ENCODE measurements at places on chromosomes 11 and 22.
A peak's percentile ranks its signal among the peaks of the same experiment; 100 is the strongest.

DNA sequence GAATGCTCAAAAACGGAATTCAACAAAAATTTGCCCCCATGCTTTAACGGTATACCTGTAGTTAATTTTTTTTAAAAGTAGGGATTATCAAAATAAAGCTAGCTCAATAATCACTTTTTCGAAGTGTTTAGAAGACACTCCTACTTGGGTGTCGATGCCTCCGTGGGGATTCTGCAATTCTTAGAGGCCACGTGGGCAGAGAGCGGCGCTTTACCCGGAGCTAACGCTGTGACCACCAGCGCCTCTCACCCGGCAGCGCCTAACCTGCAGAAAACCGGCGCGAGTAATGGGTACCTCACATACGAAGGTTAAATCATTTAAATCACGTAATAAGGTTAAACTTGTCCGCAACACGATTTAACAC is 583 bp downstream of the TAF1D start:
- peak; percentile 87 for DNase-seq

DNA sequence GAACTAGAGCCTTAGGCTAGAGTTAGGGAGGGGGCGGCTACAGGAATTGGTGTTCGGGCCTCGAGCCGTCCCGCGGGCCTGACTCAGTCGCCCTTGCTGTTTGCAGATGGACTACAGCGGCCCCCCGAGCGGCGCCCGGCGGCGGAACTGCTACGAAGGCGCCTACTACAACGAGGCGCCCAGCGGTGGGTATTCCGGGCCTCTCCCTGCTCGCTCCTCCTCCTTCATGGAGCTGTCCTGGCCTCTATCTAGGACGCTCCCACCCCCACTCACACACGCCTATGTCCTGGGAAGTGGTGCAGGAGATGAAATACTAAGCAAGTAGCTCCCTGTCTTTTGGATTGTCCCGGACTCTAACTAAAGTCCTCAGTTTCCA is 1.4 kb downstream of the MYOD1 start:
- DNase-seq: peak; percentile 14

DNA sequence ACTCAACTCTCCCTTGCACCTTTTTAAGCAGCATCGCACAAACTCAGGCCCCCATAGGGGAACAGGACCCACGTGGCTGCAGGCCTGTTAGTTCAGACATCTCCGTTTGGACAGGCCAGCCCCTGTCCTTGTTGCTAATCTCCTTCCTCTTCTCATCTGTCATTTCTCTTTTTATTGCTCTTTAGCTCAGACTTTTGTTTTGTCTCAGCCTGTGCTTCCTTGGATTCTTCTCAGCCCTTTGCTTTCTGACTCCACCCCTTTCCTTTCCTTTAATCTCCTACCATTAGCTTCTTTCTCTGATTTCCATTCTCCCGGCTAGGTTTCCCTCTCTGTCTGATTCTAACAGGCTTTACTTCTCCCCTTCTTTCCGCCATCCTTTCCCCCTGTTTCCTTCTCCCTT is 68.7 kb downstream of the SCN3B start:
- DNase-seq: no peak

- no peak for DNase-seq
Observed at GRCh38 chr11:101129203-101129943, at the start of gene PGR. Gene PGR (minus strand): TSS chr11:101129813. CDS start chr11:101129070, 743 bp downstream.

DNA sequence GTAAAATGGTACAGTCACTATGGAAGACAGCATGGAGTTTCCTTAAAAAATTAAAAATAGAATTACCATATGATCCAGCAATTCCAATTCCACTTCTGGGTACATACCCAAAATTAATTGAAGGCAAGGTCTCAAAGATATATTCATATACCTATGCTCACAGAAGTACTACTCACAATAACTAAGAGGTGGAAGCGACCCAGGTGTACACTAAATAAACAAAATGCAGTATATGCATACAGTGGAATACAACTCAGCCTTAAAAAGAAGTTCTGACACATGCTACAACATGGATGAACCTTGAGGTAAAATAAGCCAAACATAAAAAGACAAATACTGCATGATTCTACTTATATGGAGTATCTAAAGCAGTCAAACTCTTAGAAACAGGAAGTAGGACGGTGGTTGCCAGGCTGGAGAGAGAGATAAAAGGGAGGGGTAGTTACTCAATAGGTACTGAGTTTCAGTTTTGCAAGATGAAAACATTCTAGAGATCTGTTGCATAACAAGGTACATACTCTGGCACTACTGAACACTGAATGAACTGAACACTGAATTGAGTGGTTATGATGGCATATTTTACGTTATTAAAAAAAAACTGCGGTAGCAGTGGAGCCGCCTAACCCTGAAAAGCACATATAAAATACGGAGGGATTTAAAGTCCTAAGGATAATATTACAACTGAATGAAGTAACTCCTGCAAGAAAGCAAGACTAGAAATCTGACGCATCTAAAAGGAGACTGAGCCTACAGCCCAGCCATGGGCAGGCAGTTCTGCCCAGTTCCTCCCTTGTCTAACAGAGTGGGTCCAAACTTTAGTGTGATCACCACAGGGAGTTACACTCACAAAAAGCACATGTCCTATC is 12.8 kb downstream of the DGCR2 start:
- no peak for DNase-seq

DNA sequence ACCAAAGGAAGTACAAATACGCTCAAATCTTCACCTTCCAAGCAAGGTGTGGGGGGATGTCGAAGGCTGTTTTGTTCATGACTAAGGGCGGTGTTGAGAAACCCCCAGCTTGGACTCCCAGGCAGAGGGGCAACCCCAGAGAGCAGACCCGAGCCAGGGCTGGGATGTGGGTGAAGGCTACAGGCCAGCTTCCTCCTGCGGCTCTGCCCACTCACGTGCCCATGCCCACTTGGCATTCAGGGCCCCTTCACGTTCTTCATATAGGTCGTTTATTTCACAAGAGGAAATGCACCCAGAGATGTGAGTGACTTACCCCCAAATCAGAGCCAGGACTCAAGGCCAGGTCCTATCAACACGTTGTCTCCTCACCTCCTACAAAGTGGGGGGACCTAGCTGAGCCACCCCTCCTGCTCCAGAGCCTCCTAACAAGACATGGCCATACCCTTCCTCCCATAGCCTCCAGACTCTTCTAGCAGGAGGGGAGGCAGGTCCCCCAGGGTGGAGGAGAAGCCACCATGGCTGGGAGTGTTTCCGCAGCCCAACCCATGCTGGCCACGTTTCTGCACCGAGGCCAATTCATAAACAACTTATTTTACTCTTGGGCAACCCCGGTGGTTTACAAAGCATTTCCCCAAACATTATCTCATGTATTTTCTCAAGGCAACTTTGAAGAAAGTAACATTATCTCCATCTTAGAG is 22.0 kb downstream of the TMEM184B start:
- no peak for DNase-seq

DNA sequence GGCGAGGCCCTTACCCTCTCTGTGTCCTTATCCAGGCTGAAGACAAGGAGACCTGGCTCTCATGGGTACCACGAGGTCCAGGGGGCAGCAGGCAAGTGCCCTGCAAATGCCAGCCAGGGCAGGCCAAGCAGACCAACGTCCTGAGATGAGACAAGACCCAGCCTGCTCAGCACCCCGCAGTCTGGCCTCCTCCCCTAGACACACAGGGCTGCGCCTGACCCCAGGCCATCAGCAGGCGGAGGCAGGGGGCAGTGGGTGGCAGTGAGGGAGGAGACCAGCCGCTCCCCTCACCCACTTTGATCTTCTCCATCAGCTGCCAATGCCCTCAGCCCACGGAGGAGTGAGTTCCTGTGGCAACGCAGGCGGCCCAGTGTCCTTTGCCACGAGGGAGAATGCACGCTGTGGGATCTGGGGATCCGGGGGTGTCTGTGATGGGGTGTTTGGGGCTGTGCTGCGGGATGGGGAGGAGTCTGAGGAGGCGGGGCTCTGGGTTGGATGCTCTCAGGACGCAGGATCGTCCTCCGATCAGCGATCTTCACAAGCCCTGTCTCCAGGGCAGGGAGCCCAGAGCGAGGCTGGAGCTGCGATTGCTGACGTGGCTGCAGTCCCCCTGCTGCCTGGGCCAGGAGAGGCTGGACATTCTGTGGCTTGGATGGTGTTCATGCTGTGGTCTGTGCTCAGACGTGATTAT is 30.5 kb upstream of the PPARA start:
- no peak for DNase-seq

GRCh38 chr11:117823946-117824420 is 561 bp downstream of the FXYD2 start:
- no peak for DNase-seq

GRCh38 chr11:117915672-117916235 is 13.4 kb downstream of the TMPRSS13 start:
- DNase-seq: no peak

DNA sequence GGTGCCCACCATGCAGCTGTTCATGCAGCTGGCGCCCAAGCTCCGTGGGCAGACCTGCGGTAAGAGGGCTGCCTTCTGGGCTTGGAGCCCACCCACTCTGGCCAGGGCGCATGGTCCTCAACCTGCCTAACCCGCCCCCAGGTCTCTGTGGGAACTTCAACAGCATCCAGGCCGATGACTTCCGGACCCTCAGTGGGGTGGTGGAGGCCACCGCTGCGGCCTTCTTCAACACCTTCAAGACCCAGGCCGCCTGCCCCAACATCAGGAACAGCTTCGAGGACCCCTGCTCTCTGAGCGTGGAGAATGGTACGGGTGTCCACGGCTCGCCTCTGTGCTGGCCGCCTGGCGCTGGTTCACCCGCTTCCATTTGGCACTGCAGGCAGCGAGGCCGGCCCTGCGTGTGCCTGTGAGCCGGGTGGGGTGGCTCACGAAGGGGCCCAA is 11.0 kb downstream of the MUC5AC start:
- no peak for DNase-seq

DNA sequence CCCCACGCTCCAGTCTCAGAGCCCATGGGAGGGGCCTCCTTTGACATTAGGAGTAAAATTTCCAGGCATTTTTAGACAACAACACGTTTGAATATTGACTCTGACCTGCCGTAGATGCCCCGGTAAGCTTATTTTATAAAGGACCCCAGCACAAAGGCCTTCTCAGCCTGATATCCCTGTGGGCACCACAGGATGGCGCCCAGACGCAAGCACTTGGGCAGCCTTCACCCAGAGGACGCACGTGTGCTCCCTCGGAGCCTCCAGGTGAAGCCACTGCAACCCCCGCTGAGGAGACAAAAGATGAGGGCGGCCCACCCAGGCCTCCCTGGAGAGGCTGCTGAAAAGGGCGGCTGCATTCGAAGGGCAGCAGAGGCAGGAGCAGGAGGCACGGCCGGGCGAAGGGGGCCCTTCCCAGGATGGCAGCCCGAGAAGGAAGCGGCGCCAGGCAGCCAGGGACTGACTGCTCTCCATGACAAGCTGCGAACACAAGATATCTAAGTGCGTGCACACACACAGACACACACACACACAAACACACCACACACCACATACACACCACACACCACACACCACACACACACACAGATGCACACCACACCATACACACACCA is 15.2 kb upstream of the TH start:
- DNase-seq: peak; percentile 79

- DNase-seq: no peak
Observed at GRCh38 chr11:134410766-134411165, 1.3 kb downstream of the B3GAT1 start.

DNA sequence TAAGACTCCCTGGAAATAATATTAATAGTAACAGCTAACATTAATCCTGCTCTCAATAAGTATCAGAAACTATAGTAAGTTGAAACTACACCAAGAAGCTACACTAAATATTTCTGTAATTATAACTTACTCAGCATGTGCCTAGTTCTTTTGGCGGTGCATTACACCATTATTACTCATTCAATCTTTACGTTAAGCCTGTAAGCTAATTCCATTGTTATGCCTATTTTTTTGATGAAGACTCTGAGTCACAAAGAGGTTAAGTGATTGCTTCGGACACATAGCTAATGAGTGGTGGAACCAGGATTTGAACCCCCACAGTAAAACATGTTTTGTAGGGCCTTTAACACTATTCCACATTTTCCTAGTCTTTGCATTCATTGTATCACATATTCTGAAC is 111.6 kb downstream of the RASSF10 start:
- no peak for DNase-seq

- no peak for DNase-seq
Observed at GRCh38 chr11:2716376-2717095, 16.7 kb upstream of the KCNQ1OT1 start.

GRCh38 chr11:75578977-75579376 is 16.9 kb downstream of the SERPINH1 start:
- no peak for DNase-seq

- no peak for DNase-seq
Observed at GRCh38 chr11:100777103-100777502, 90.0 kb downstream of the ARHGAP42 start.

- no peak for DNase-seq
Observed at GRCh38 chr22:47250995-47251765, 488.7 kb downstream of the TBC1D22A start.

DNA sequence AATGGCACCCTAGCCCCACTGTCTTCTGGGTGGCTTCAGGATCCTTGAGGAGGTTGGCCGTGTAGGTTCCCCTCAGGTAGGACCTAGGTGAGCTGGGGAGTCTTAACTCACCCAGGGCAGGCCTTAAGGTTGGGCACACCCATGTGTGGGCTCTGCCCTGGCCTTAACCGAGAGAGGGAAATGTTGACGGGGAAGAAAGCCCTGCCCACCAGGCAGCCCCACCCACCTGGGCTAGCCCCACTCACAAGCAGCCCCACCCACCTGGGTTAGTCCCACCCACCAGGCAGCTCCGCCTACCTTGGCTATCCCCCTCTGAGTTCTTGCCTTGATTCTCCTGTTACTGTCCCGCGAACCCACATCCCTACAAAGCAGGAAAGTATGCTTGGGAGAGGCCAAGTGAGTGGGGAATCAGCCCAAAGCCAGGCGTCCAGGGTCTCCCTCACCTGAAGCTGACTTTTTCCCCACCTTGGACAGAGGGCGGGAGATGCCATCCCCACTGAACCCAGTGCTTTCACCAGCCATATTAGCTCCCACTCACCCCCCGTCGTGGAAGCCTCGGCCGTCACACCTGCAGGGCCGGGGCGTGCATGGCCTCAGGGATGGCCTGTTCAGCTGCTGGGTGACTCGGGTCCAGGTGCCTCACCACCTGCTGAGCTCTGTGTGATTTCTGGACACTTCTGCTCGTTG is at the start of gene MYEOV:
Gene MYEOV, plus strand, starts transcription at position 337 of the 687 bp plus-strand sequence. CDS start 1,200 bp downstream, outside the sequence.
- peak; percentile 14 for DNase-seq

GRCh38 chr11:26465274-26465673 is 106.8 kb downstream of the MUC15 start:
- no peak for DNase-seq

- DNase-seq: no peak
Observed at GRCh38 chr11:11373934-11374333, 20.9 kb upstream of the CSNK2A3 start.

- no peak for DNase-seq
Observed at GRCh38 chr11:95092549-95093324, 3.1 kb downstream of the ENDOD1 start.

DNA sequence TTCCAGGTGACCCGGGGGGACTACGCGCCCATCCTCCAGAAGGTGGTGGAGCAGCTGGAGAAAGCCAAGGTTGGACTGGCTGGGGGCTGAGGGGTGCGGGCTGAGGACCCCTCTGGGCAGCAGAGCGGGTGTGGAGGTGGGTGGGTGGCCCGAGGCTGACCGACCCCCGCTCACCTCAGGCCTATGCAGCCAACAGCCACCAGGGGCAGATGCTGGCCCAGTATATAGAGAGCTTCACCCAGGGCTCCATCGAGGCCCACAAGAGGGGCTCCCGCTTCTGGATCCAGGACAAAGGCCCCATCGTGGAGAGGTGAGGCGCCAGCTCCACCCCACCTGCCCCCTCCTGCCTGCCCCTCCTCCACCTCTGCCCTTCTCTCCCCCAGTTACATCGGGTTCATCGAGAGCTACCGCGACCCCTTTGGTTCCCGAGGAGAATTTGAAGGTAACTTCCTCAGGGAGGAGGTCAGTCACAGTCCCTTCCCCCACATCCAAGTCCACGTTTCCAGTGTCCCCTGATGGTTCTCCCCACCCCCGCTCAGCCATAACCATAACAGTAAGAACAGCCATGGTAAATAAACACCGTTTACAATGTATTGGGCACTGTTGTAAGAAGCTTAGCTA is 11.2 kb downstream of the DPP3 start:
- DNase-seq: no peak

All from NCI-H526 treated with DMSO at 0.1 percent for 48 hours (cell line).